ENCODE measurements at places on chromosomes 7 and 10.

GRCh38 chr10:71545001-71545400 lies 148.3 kb downstream of the CDH23 start:
- no peak for DNase-seq

DNA sequence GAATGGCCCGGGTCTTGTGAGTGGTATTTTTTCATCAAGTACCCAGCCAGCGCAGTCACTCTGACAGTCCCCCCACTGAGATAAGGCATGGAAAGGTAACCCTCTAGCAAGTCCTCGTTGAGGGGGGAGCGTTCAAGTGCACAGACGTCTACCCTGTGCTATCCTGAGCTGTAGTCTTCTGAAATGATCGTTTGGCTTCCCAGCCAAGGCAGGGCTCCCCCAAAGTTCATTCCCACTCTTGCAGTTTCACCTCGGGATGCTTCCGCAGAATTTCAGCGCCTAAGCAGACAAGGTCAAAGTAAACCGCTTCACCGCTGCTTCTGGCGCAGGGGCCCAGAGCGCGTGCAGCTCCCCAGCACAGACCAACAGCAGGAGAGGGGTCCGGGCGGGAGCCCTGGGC lies 1.8 kb downstream of the INSYN2A start:
- no peak for DNase-seq

GRCh38 chr10:51656503-51656902 lies 42.9 kb downstream of the CSTF2T start:
- DNase-seq, result no peak

DNA sequence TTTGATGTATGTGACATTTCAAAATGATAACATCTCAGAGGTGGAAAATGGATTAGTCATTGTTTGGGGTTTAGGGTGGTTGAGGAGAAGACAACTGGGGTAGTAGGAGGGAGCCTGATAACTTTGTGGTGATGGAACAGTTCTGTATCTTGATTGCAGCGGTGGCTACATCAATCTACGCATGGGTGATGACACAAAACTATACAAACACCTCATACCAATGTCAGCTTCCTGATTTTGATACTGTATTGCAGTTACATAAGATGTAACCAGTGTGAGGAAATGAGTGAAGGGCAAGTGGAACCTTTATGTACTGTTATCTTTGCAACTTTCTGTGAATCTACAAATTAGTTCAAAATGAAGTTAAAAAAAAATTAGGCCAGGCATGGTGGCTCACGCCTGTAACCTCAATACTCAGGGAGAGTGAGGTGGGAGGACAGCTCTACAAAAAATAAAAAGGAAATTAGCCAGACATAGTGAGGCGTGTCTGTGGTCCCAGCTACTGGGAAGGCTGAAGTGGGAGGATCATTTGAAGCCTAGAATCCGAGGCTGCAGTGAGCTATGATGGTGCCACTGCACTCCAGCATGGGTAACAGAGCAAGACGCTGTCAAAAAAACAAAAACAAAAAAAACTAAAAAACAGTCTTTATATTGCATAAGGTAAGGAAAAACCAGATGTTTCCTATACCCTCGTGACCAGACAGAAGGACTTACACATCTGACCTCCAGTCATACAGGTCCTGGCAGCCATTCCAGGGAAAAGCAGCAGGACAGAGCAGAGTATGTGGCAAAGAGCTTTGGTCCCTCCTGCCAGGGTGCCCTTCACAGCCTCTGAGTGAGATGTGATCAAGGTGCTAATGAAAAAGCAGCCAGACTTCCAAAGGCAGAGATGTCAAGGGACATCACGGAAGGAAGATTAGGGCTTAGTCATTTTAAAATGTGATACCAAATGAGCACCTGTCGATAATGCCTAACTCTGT lies 50.8 kb downstream of the CYTH3 start:
- DNase-seq, result no peak

GRCh38 chr10:20630092-20630643 lies 266.9 kb downstream of the NEBL start:
- DNase-seq, result no peak

GRCh38 chr7:83946801-83947200 lies 247.8 kb downstream of the SEMA3A start:
- no peak for DNase-seq

Measured in NCI-H524 treated with DMSO at 0.1 percent for 48 hours (cell line).